ENCODE measurements at places on chromosomes 1 and 21.
A peak's percentile ranks its signal among the peaks of the same experiment; 100 is the strongest.

- DNase-seq: peak; percentile 45
Measured at GRCh38 chr1:83999316-83999819, 436 bp upstream of the TTLL7 start.

GRCh38 chr1:3352299-3352951 lies 102.0 kb upstream of the ARHGEF16 start:
- peak; percentile 62 for DNase-seq

GRCh38 chr1:110102081-110102480 lies 10.2 kb upstream of the UBL4B start:
- no peak for DNase-seq

DNA sequence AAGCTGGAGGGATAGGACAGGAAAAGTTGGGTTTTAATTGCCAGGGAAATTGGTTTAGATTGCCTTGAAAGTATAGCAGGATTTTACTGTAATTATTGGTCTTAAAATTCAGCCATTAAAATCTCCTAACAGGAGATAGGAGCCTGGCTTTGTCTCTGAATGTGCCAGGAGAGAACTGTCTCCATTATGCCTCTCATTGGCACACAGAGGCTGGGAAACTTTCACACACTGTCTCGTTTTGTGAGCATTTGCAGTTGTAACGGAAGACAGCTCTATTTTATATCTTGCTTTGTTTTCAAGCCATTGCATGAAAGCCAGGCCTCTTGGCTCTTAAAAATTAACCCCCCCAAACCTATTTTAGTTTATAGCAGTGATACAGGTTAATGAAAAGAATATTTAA lies 12.5 kb downstream of the DNAJC6 start:
- no peak for DNase-seq

GRCh38 chr1:4837031-4837600 lies 182.7 kb downstream of the AJAP1 start:
- no peak for DNase-seq

DNA sequence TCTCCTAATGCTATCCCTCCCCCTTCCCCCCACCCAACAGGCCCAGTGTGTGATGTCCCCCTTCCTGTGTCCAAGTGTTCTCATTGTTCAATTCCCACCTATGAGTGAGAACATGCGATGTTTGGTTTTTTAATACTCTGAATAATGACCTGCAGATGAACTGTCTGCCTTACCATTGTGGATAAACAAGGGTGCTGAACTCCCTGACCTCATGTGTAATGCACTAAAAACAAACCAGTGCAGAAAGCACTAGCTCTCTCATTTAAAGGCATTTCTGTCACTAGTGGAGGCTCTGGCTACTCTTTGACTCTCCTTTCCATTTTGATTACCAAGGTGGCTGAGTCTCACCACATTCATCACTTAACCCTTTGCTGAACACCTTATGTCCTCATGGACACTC lies 23.1 kb upstream of the TRAF3IP3 start:
- no peak for DNase-seq

DNA sequence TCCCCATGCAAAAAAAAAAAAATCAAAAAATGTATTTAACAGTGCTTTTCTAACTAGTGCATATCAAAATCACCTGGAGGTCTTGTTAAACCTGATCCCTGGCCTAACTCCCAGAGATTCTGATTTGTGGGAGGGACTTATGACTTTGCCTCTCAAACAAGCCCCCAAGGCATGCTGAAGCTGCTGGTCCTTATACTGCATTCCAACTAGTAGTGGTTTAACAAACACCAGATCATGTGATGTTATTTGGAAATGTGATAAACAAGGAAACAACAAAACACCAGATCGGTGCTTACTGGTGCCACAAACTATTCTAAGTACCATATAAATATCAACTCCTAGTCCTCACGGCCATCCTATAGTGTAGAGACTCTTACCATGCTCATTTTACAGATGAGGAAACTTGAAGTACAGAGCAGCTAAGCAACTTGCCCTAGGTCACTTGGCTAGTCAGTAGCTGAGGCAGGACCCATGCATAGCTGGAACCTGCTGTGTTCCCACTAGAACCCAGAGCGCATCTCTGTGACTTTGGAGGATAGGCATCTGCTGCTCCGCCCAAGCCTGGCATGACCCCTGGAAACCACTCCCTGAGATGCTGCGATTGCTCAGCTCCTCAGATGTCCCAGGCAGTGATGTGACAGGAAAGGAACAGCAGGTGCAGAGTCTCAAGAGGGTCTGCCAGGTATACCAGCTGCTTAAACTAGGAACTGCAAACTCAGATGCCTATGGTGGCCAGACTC lies 38.1 kb downstream of the SOX13 start:
- DNase-seq: no peak

- no peak for DNase-seq
Measured at GRCh38 chr1:203101813-203102634, 16.2 kb upstream of the MYOG start.

DNA sequence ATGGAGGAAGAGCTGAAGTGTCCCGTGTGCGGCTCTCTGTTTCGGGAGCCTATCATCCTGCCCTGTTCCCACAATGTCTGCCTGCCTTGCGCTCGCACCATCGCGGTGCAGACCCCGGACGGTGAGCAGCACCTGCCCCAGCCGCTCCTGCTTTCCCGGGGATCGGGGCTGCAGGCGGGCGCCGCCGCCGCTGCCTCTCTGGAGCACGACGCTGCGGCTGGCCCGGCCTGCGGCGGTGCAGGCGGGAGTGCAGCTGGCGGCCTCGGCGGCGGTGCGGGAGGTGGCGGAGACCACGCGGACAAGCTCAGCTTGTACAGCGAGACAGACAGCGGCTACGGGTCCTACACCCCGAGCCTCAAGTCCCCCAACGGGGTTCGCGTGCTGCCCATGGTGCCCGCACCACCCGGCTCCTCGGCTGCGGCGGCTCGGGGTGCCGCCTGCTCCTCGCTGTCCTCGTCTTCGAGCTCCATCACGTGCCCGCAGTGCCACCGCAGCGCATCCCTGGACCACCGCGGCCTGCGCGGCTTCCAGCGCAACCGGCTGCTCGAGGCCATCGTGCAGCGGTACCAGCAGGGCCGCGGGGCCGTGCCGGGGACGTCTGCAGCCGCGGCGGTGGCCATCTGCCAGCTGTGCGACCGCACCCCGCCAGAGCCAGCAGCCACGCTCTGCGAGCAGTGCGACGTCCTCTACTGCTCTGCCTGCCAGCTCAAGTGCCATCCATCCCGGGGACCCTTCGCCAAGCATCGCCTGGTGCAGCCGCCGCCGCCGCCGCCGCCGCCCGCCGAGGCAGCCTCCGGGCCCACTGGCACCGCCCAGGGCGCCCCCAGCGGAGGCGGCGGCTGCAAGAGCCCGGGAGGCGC lies 1.3 kb downstream of the TRIM67 start:
- no peak for DNase-seq

DNA sequence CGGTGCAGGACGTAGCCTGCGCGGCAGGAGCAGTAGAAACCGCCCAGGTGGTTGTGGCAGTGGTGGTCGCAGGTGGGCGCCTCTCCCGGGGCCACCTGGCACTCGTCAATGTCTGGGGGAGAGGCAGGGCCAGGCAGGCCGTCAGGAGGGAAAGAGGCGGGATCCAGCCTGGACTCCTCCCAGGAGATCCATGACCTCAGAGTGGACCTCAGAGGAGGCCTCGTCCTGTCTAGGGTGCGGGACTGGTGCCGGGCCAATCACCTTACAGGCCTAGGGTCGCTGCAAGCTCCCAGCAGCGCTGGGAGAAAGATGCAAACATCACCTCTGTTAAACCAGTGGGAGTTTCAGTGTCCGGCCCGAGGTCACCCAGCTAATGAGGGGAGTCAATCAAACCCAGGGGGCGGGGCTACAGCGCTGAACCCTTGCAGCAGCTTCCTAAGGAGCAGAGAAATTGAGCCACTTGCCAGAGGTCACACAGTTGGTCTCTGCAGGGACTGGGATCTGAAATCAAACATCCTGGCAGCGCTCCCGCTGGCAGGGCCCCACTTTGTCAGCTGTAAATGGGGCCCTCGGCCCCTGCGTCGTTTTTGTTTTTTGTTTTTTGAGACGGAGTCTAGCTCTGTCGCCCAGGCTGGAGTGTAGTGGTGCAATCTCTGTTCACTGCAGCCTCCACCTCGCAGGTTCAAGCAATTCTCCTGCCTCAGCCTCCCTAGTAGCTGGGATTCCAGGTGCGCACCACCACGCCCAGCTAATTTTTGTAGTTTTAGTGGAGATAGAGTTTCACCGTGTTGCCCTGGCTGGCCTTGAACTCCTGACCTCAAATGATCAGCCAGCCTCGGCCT lies 1.4 kb downstream of the MASP2 start:
- no peak for DNase-seq

GRCh38 chr1:195591917-195592672 lies 1016.1 kb downstream of the KCNT2 start:
- DNase-seq: peak; percentile 21

DNA sequence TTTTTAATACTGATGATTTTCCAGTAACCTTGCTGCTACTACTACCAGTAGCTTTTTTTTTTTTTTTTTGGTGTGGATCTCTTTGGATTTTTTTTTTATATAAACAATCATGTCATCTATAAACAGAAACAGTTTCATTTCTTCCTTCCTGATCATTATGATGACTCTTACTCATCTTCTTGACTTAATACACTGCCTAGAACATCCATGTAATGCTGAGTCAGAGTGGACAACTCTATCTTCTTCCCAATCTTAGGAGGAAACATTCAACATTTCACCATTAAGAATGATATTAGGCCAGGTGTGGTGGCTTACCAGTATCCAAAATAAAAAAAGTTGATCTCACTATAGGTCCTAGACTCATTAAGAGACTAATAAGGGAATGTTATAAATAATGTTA lies 69.1 kb downstream of the RUSC1 start:
- DNase-seq: no peak

- DNase-seq: peak; percentile 88
Measured at GRCh38 chr1:111733183-111733991, 5.8 kb downstream of the INKA2 start.

DNA sequence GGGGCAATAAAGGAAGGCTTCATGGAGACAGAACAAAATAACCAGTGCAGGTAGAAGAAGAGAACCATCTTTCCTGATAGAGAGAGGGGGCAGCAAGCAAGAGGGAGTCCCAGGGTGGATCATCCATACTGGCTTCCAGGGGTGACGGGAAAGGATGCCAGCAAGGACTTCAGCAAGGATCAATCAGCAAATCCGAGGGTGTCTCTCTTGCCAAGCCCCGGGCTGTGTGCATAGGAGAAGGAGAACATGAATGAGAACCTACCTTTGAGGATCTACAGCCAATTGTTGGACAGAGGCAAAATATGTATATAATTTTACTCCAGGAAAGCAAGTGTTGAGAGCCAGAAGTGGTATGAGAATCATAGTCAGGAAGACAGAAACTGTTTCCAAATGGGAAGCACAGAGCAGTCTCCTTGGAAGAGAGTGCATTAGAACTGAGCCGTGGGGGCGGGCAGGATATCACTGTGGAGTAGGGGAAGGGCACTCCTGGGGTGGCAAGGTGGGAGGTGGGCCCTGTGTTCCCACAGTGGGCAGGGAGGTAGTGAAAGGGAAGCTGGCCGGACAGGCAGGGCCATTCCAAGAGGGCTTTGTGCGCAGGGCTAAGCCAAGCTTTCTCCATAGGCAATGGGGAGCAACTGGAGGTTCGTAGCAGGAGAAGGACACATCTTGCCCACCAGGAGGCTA lies 1.1 kb upstream of the S100A9 start:
- DNase-seq: no peak

GRCh38 chr21:35335951-35336446 lies 286.9 kb upstream of the RUNX1 start:
- no peak for DNase-seq

DNA sequence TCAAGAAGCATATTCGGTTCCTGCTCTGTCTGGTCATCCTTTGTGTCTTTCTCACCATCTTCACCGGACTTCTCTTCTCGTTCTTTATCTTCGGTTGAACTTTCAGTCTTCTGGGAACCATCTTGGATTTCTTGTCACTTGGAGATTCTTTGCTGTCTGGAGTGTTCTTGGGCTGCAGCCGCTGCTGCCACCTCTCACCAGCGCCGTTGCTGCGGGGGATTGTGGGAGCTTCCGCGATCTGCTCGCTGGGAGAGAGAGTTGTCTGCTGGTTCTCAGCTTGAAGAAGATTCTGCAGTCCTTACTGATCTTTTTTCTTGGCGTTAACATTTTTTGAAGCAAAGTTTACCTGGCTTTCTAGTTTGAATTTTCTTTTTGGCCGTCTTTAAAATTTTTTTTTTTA lies 1165.2 kb upstream of the PRMT6 start:
- DNase-seq: no peak

DNA sequence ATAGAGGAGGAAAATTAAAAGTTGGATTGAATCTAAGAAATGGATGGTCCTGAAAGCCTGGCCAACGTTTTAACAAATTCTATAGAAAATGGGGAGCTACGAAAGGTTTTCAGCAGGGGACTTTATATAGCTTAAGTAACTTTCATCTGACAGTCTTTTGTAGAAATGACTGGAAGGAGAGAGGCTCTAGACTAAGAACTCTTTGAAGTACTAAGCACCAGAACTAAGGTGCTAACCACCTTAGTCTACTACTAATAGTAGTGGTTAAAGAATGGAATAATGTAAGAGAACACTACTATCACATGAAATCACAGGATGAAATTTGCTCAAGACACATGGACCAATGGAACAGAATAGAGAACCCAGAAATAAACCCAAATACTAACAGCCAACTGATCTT lies 126.1 kb downstream of the DENND1B start:
- no peak for DNase-seq

DNA sequence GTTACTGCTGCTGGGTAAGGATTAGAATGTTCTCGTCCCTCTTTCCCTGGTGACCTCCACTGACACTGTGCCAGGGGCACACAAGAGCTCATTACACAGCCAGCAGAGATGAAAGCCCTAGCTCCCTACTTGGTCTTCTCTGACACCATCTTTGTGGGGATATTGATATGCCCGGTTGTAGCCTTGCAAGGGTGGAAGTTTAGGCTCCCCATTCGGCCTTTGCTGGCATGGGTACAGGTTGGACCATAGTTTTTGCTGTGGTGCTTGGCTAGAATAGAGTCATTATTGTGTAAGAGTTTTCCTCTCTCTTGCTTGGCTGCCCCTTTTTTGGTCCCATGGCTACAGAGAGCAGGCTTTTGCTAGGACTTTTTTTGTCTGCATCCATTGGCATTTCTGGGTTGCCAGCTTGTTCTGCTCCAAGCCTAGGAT lies 12.3 kb downstream of the RAB4A start:
- DNase-seq: no peak

DNA sequence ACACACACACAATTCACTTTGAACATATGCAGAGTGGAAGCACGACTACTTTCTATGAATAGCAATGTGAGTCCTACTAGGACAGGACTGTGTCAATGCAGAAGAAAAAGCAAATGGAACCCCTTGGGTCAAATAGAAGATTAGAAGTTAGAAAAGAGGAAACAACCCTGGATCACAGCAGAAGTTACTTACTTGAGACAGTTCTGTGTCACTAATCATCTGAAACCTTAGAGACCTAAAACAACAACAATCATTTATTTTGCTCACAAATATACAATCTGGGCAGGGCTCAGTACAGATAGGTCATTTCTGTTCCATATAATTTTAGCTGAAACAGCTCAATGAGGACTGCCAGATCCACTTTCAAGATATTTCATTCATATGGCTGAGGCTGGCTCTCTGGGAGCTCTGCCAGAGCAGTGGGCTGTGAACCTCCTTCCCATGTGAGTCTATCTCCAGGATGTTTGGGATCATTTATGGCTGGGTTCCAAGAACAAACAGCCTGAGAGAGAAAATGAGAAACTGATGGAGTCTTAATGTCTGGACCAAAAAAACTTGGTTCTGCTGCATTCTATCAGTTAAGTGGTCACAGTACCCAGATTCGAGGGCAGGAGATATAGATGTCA lies 42.5 kb upstream of the IL10 start:
- DNase-seq: peak; percentile 21

Data from fibroblast of the conjunctiva (primary cell).